ENCODE measurements at places on chromosomes 3 and 15. TPM values are rescaled to one million over a fixed set of nuclear protein-coding genes. Genes with fewer than 3 reads are reported as not detected.

DNA sequence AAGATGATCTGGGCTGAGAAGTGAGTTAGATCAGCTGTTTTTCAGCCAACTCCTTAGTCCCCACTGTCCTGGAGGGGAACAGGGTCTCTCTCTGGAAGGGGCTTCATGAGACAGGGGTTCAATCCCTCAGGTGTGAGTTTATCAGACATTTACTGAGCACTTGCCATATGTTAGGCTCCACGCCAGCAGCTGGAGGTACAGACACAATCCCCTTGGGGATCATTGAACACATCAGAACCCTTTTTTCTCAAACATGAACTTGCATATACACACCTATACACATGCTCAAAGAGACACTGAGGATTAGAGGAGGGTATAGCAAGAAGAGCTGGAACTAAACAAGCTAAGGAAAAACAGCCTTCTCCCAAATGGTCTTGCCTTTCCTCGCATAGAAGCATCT lies 5.5 kb upstream of the BMF start:
- no peak for DNase-seq

The SCG3 gene
- 0.05 TPM for total RNA-seq

GRCh38 chr15:48253172-48253571 lies 47.1 kb downstream of the SLC12A1 start:
- DNase-seq, result no peak

DNA sequence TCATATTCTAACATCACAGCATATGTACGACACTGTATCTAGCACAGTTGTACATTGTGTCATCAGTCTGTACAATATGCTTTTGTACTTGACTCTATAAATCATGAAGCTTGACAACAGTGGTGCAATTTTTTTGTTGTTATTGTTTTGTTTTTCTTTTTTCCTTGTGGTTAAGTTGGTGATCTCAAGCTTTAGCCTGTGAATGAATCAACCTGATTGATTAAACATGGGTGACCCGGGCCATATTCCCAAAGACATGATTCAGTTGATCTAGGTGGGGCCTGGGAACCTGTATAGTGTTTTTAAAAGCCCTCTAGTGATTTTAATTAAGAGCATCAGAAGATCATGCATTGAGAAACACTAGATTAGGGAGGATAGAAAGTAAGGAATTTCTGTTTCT lies 101.8 kb upstream of the AADACL2 start:
- no peak for DNase-seq

The THAP10 gene
- 1.0 TPM for total RNA-seq

DNA sequence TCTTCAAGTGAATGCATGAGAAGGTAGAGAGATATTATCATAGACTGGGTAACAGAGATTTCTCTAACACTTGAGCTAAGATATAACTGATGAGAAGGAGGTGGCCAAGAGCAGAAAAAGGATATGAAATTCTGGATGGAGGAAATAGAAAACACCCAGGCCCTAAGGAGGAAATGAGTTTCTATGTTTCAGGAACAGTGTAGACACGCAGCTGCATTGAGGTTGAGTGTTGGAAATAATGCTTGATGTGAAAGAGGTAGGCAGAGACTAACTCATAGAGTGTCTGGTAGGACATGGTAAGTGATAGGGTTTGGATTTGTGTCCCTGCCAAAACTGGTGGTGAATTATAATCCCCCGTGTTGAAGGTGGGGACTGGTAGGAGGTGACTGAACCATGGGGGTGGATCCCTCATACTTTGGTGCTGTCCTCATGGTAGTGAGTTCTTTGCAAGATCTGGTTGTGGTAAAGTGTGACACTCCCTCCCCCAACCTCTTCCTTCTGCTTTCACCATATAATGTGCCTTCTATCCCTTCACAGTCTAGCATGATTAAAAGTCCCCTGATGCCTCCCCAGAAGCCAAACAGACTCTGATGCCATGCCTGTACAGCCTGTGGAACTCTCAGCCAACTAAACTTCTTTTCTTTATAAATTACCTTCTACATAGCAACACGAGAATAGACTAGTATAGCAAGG lies 787.3 kb downstream of the EDEM1 start:
- no peak for DNase-seq

DNA sequence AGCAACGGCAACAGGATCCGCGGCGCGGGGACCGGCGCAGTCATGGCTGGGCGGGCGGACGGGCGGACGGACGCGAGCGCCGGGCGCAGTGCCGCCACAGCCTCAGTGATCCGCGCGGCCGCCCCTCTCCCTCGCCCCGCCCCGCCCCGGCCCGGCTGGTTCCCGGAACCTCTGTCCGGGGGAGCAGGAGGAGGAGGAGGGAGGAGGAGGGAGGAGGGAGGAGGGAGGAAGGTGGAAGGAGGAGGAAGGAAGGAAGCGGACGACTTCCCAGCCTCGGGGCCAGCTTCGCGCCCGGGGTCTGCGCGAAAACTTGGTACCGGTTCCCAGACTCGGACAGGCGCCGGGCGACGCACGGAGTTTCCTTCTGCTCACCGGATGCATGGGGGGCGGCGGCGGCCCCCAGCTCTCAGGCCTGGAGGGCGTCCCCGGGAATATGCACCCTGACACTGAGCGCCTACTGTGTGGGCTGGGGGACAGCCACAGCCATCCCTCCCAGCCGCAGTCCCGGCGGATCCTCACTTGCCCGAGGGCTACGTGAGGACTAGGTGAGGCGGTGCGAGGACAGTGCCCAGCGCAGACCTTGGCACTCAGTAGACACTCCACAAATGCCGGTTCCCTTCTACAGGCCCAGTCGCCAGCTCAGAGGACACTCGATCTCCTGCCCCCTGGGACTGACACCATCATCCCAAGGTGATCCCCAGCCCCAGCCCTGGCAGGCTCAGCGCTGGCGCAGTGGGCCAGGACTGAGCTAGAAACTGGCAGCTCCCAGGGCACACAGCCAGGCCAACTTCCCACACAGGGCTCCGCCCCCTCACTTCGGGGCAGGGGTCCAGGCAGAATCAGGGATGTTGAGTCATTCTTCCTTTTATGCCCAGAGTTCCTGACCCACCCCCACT lies at the start of gene SHISA5:
SHISA5 (minus strand) TSS at position 124 of the 896 bp plus-strand sequence; CDS start at position 44, 80 bp downstream.
- DNase-seq, result peak; percentile 67

DNA sequence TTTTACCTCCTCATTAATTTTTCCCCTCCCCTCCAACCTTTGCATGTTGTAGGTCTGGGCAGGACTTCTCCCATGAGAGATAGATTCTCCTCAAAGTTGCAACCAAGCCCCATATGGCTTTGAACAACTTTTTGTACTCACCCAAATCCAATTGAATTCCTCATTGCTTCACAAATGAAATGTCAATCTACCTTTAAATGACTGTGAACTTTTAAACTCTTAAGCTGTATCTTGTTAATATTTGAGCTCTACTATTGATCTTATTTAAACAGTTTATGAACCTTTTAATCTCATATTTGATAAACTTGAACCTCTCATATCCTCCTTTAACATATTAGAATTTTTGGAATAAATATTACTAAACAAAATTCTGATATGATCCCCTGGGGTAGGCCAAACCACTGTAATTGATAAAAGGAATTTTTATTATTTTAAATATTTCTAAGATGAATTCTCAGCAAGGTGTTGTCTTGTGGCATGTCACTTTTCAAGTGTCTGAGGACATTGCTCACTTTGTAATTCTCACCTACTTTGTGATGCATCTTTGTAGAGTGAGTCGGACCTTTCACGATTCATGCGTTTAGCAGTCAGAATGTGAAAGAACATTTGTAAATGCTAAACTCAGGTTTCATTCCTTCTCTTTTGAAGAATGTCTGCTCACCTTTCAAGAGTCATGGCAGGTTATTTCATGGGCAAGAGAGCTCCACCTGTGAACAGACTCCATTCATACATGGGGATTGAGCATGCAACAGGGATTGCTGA lies 23.4 kb upstream of the GREM1 start:
- peak; percentile 48 for DNase-seq

The ARNT2 gene
- 2.8 TPM for total RNA-seq

DNA sequence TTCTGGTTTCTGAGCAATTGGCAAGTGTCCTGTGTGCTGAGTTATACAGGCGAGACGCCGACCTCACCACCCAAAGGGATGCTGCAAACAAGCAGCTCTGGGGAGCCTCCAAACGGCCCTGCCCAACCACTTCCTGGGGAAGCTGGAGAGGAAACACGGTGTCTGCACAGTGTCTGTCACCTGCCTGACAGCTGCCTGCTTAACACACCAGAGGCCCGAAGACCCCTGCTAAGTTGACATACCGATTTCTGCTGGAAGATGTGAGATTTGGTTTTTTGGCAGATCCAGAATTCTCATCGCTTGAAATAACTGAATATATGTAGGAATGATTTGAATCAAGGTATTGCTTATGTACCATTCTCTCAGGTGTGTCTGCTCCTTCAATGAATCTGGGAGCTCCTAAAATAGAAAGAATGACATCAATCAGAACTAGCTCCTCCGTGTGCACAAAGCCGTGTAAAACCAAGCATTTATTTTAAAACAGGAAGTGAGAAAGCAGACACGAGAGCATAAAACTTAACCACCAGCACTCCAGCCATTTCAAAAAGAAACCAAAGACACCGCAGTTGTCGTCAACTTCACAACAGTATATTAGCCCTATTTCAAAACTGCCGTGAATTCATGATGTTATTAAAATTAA lies 27.2 kb downstream of the LRRC2 start:
- DNase-seq, result no peak

The ROPN1 gene
- not detected for total RNA-seq

The COMMD4 gene
- 42.1 TPM for total RNA-seq

- no peak for DNase-seq
Measured at GRCh38 chr15:66402761-66403284, 16.1 kb downstream of the MAP2K1 start.

- DNase-seq, result no peak
Measured at GRCh38 chr15:81182031-81182755, 14.5 kb upstream of the IL16 start.

- no peak for DNase-seq
Measured at GRCh38 chr15:74812533-74812932, at the start of gene LMAN1L. Gene LMAN1L (plus strand): TSS chr15:74812835. CDS start chr15:74812855, 20 bp downstream.

The ADAMTS7 gene
- 9.9 TPM for total RNA-seq

DNA sequence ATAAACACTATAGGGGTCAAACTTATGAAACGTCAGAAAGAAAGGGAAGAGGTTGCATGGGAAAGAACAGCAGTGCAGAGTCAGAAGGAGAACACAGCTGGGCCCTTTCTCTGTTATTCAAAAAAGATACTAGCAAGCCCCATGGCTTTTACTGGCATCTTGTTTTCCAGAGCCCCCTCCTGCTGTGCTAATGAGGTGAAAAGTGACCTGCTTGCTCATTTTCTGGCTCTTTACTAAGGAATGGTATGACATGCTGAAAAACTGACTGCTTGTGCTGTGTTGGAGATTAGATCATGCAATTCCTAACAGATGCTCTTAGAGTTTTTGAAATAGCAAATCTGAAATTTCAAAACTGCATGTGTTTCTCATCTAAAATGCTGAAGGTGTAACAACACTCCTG lies 541.6 kb upstream of the ALCAM start:
- DNase-seq, result no peak

The WDR48 gene
- total RNA-seq, result 35.4 TPM

The FAM81A gene
- total RNA-seq, result 1.4 TPM

DNA sequence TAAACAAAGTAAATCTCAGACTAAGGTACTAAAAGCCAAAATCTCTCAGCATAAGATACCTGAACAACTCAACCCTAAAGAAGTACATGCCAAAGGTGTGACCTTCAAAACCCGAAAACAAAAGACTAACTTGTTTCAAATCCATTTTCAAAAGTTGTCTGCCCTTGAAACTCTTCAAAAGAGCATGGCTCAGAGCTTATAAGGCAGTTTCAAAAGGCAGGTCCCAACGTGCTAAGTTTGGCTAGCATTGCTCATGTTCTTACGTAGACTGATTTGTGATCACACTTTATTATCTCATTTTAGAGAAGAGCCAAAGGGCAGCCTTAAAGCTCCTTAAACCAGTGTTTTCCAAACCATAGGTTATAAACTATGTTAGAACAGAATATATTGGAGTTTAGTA lies 112.2 kb downstream of the FEZF2 start:
- DNase-seq, result no peak

DNA sequence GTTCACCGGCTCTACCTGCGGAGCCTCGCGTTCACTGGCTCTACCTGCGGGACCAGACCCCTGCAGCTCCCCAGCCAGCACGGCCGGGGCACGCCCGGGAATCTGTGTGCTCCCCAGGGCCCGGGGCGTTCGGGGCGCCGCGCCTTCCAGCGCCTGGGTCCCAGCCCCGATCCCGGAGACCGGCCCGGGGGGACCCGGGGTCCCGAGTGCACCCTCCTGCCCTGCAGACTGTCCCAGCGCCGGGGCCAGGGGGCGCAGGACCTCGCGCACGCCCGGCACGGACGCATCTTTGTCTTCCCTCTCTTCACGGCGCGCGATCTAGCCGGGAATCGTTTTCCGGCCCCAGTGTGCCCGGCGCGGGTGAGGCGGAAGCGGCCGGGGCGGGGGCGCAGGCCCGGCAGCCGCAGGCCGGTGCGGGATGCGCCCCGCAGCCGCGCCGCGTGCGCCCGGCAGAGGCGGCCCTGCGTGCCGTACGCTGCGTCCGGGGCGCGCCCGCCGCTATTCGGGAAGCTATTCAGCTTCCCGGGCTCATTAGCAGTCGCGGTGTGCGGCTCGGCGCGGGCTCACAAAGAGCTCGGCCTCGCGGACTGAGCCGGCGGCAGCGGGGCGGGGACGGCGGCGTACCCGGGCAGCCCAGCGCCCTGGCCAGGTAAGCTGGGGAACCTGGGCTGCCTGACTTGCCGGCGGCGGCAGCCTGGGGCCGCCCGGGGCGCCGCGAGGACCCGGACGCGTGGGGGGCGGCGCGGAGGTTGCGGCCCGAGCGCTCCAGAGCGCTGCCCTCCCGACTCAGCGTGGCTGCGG lies at the start of gene APBA2:
APBA2 (plus strand) TSS at position 345 of the 801 bp plus-strand sequence. CDS start 167,911 bp downstream, outside the sequence.
- no peak for DNase-seq

- no peak for DNase-seq
Measured at GRCh38 chr3:141812084-141812483, 48.9 kb downstream of the GRK7 start.

- no peak for DNase-seq
Measured at GRCh38 chr3:49025793-49026520, 3.2 kb downstream of the IMPDH2 start.

The TTLL13 gene
- total RNA-seq, result 0.10 TPM

DNA sequence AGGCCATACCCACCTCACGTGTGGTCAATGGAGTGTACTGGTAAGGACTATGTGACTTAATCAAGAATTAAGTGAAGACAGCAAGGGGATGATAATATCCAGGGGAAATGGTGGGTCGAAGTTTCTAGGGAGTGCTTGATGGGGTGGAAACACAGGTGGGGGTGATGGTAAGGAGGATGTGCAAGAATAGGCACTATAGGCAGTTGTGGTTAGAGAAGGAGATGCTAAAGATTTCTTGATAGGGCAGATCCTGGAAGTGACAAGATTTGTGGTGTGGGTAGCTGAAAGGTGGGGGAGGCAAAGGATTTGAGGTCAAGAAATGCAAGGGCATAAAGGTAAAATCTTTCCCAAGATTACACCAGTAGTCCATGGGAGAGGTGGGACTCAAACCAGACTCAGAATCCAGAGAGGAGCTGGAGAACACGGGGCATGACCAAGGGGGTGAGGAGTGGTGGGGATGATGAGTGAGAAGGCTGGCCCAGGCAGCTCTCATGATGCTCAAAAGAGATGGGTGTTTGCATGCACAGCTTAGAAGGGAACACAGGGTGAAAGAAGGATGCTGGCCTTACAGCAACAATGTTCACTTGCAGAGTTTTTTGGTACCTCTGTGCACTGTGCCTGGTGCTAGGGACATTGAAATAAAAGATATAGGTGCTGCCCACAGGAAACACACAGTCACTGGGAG lies 78.4 kb downstream of the CCR1 start:
- DNase-seq, result no peak

The RARB gene
- 4.3 TPM for total RNA-seq

GRCh38 chr15:74613953-74614743 lies 1.5 kb upstream of the CLK3 start:
- no peak for DNase-seq

The SLC22A14 gene
- not detected for total RNA-seq

- DNase-seq, result no peak
Measured at GRCh38 chr3:172120912-172121311, 81.5 kb downstream of the FNDC3B start.

GRCh38 chr15:62883938-62884479 lies 158.5 kb upstream of the TPM1 start:
- DNase-seq, result no peak
